ENCODE measurements at places on chromosomes 5 and 9. TPM values are rescaled to one million over a fixed set of nuclear protein-coding genes. Genes with fewer than 3 reads are reported as not detected.

GRCh38 chr5:146024034-146024433 is 81.3 kb downstream of the PLAC8L1 start:
- DNase-seq: no peak

DNA sequence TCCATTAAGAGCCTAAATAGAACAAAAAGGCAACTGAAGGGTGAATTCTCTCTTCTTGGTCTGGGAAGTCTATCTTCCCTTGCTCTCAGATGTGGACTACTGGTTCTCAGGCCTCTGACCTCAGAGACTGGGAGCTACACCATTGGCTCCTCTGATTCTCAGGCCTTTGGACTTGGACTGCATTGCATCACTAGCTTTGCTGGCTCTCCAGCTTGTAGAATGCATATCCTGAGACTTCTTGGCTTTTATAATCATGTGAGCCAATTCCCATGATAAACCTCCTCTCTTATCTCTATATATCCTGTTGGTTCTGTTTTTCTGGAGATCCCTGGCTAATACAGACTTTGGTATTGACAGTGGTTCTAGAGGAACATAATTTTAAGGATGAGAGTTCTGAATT is 89.8 kb downstream of the PSAT1 start:
- DNase-seq: no peak

GRCh38 chr5:107639990-107640389 is 30.7 kb downstream of the EFNA5 start:
- no peak for DNase-seq

DNA sequence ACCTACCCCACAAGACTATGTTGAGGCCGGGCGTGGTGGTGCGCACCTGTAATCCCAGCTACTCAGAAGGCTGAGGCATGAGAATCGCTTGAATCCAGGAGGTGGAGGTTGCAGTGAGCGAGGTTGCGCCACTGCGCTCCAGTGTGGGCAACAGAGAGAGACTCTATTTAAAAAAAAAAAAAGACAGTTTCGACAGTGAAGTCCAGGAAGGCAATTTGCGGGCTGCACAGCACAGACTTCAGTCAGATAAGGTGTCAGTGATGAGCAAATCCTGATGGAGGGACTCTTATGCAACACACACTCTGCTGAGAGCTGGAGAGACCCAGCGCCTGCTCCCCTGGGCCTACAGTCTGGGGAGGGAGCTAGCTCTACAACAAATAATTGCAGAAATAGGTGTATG is 14.2 kb downstream of the CCNJL start:
- no peak for DNase-seq

DNA sequence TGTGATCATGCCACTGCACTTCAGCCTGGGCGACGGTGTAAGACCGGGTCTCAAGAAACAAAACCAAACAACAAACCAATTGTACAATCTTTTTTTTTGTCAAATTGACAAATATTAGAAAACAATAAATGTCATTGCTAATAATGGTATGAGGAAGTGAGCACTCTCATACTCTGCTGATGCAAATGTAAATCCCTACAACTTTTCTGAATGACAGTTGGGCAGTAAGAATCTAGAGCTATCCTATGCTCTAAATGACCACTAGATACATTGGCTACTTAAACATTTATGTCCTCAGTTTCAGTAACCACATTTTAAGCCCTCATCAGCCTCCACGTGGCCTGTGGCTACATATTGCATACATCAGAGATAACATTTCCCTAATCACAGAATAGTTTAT is 256.2 kb downstream of the FER start:
- no peak for DNase-seq

DNA sequence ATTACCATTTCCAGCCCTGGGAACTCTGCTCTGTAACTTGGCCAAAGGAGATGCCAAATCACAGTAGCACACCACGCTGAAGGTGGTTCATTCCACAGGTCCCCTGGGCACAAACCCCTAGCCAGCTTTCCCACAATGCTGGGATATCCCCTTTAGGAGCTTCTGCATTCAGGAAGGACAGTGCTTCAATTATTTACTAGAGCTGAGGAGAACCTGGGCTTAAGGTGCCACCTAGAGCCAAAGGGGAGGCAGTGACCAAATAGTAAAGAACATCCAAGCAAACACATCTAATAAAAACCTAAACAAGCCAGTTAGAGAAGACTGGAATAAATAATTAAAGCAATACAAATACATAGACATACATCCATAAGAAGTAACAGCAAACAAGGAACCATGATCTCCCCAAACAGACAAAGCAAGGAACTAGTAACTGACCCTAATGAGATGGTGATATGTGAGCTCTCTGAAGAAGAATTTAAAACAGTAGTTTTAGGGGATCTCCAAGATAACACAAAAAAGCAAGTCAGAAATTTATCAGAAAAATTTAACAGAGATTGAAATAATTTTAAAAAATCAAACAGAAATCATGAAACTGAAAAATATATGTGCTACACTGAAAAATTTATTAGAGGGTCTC is 14.6 kb downstream of the KIF4B start:
- no peak for DNase-seq

GRCh38 chr5:178786859-178787499 is 56.5 kb upstream of the ZNF354A start:
- DNase-seq: no peak

DNA sequence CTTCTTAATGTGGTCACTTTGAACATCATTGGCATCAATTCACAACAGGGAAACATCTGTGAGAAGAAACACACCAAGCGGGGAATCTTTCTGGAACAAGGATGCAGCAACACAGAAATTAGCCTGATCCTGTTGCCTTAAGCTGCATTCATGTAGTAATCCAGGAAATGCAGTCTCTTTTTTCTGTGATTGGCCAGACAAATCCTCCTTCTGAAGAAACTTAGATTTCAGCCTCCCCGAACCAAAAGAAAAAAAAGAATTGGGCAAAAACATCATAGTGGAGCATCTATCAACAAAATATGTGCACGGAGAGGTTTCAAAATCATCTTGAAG is 7.2 kb upstream of the XPA start:
- DNase-seq: no peak

DNA sequence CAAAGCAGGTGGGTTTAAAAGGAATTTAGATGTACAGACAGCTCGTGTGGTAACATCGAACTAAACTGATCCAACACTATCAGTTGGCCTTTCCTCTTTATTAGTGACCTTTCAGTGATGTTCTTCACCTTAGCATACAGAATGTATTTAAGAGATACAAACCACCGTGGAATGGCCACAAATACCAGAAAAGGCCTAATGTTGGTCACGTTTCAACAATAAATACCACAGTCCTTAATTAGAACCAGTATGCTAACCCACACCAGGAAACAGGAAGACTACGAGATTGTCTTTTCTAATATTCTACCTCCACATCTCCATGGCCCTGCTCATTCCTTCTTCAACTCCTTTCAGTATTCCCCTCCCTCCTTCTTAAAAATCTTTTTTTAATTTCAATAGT is 40.4 kb downstream of the GNAQ start:
- DNase-seq: no peak

DNA sequence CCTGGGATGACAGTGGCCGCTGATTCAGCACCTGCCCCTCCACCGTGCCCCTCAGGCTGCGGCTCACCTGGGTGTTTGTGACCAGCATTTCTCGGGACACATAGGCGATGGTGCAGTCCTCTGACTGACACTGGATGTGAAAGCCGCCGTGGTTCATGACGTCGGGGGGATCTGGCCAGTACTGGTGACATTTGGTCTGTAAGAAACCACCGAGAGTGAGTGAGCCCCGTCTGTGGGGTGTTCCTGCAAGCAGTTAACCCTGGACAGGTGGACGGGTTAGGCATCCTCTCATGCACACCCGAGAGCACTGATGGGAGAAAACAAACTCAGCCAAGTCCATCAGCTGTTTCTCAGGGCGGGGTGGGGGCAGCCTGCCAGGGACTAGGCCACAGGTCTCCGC is 62.5 kb upstream of the EPB41L4B start:
- DNase-seq: no peak

- DNase-seq: no peak
Measured at GRCh38 chr9:13810510-13810909, 503.4 kb downstream of the NFIB start.

- DNase-seq: no peak
Measured at GRCh38 chr9:72333709-72334108, 31.3 kb downstream of the ZFAND5 start.

DNA sequence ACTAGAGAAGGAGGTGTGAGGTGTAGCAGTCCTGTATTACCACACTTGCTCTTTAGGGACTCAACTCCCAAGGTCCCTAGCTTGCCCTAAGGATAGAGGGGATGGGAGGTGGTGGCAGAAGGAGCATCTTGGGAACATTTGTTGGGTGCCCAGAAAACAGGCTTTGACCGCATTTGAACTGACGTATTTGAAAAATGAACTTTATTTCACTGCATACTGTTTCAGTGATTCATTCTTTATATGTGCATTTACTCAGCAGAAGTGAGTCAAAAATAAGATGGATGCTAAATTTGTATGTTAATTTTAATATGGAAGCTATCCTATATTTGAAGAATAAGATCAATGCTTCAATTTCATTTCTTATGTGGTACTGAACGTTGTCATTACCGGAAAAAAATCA is 18.7 kb downstream of the DMRT3 start:
- no peak for DNase-seq

GRCh38 chr5:73142035-73142434 is 21.7 kb downstream of the TMEM171 start:
- no peak for DNase-seq

GRCh38 chr5:35482167-35482755 is 135.4 kb upstream of the SPEF2 start:
- no peak for DNase-seq

DNA sequence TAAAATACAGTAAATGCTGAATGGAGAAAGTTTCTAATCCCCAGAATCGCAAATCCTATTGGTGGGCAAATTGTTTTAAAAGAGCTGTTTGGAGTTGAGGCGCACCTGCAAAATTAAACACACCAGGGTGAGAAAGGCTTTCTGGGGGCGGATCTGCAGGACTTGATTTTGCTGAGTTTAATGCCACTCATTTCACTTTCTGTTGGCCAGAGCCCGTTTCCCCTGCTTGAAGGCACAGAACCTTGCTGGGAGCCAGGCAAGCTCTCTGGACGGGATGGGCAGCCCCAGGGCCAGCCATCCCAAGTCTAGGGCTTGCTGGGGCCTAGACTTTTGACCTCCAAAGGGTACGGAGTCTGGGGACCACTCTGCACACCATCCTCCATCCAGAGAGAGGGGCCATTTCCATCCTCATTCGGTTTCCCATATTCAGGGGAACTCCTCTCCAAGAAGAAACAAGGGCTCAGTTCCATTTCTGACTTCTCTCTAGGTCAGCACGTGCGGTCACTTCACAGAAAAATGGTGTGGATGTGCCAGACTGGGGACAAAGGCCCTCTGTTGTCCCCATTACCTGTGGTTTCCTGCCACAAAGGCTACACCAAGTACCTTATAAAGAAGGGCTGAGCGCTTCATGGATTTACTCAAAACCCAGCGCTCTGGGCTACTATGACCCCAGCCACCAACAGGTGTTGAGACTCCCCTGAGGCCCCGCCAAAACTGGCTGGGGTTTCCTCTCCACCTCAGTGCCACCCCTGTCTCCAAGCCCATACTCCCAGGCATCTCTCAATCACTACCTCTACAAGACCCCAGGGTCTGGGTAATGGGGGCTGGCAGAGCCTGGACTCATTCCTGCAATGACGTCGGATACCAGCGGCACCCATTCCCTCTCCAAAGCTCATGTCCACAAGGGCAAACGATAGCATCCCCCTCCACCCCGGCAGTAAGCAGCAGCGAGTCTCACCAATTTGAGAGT is 170.0 kb downstream of the AUH start:
- no peak for DNase-seq

DNA sequence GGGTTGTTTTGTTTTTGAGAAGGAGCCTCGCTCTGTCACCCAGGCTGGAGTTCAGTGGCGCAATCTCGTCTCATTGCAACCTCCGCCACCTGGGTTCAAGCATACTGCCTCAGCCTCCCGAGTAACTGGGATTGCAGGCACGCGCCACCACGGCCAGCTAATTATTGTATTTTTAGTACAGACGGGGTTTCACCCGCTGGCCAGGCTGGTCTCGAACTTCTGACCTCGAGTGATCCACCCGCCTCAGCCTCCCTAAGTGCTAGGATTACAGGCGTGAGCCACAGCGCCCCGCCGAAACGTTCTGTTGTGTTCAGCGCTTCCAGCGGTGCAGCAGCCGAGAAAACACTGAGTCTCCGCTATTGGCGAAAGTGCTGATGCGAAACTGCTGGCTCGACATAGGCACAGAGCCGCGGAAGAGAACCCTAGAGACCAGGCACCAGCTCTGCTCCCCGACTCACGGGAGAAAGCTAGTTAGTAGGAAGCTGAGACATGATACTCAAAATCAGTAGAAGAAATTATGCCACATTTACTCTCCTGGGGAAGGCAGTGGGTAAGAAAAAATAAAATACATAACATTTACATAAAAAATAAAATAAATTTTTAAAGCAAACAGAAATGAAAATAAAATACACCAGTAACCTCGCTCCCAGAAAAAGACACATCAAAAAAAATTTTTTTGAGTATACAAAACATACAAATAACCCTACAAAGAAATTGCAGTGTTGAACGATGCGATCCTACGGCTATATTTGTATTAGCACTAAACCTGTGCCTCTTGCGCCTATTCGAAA is 31.6 kb downstream of the ANXA2R start:
- peak; percentile 91 for DNase-seq

- DNase-seq: no peak
Measured at GRCh38 chr5:159135896-159136531, 36.3 kb upstream of the EBF1 start.

DNA sequence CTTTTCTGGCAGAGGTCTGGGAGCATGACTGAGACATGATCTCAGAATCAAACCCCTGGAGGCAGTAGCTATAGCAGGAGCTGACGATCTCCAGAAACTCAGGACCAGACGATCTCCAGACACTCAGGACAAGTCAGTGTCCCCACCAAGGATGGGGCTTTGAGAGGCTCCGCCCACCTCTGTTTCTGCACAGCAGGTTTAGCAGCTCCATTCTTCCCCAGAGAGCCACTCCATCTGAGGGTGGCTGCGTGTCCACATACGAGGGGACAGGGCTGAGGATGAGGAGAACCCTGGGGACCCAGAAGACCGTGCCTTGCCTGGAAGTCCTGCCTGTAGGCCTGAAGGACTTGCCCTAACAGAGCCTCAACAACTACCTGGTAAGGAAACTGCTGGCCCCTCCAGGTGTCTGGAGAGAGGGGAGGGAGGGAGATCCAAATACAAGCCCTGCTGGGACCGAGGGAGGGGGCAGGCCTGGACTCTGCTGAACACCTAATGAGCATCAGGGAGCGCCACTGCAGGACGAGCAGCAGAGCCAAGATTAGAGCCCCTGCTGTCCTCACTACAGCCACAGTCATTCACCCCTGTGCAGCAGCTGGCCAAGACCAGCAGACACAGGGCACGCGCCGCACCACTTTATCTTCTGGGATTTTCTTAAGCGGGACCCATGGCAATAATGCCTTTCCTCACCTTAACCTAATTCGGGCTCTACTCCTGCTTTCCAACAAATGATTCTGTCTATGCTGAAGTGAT is at the start of gene GABRP:
Gene GABRP (plus strand): TSS at position 228 of the 750 bp plus-strand sequence. CDS start 4,891 bp downstream, outside the sequence.
- no peak for DNase-seq

- DNase-seq: no peak
Measured at GRCh38 chr5:147935032-147935431, 28.7 kb upstream of the C5orf46 start.

GRCh38 chr5:97832645-97833296 is 649.7 kb upstream of the RIOK2 start:
- no peak for DNase-seq

GRCh38 chr9:117551171-117551570 is 136.3 kb upstream of the ASTN2 start:
- DNase-seq: no peak

GRCh38 chr9:31848505-31849285 is 535.7 kb upstream of the ACO1 start:
- no peak for DNase-seq

The WDR36 gene
- 27.9 TPM for total RNA-seq

The SPATA6L gene
- 5.7 TPM for total RNA-seq

The CDKN2B gene
- 1.7 TPM for total RNA-seq

The MYMK gene
- not detected for total RNA-seq

The PRXL2C gene
- total RNA-seq: 21.1 TPM

The SPTLC1 gene
- 40.0 TPM for total RNA-seq
